Stimulated activated CD8-positive, alpha-beta memory T cell treated with anti-CD3 and anti-CD28 coated beads, Interleukin-4, amount 100 ng/mL, for 1 hour (primary cell): ENCODE measurements at places on chromosomes 5 and 9.

- DNase-seq, result no peak
Observed at GRCh38 chr9:4225291-4226028, 74.4 kb downstream of the GLIS3 start.

GRCh38 chr9:92324889-92325268, 271 bp downstream of the NOL8 start:
- DNase-seq, result no peak

GRCh38 chr5:36904677-36905076, 28.1 kb downstream of the NIPBL start:
- no peak for DNase-seq

DNA sequence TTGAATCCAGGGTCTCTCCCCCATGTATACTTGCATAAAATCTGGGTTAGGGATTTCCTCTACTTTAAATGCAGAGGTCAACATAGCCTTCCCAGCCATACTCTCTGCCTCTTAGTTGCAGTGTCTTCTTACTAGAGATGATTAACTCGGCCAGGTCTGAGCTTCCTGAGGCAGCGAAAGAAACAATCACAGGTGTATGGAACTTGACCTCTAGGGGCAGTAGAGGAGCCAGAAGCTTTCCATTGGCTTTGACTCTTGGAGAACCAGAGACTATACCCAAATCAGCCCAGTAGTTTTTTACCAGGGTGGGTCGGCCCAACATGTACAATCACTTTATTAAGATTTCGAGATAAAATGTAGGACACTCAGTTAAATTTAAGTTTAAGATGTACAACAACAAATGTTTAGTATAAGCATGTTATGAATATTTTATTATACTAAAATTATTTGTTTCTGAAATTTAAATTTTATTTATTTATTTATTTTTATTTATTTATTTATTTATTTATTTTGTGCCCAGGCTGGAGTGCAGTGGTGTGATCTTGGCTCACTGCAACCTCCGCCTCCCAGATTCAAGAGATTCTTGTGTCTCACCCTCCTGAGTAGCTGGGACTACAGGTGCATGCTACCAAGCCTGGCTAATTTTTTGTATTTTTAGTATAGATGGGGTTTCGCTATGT, 48.0 kb upstream of the DMRT3 start:
- no peak for DNase-seq
